ENCODE measurements at places on chromosomes 13 and 19.
A peak's percentile ranks its signal among the peaks of the same experiment; 100 is the strongest.

GRCh38 chr19:15340086-15340485 is 7.7 kb upstream of the BRD4 start:
- no peak for DNase-seq

- no peak for DNase-seq
Measured at GRCh38 chr19:45847663-45848062, 15.3 kb downstream of the SYMPK start.

DNA sequence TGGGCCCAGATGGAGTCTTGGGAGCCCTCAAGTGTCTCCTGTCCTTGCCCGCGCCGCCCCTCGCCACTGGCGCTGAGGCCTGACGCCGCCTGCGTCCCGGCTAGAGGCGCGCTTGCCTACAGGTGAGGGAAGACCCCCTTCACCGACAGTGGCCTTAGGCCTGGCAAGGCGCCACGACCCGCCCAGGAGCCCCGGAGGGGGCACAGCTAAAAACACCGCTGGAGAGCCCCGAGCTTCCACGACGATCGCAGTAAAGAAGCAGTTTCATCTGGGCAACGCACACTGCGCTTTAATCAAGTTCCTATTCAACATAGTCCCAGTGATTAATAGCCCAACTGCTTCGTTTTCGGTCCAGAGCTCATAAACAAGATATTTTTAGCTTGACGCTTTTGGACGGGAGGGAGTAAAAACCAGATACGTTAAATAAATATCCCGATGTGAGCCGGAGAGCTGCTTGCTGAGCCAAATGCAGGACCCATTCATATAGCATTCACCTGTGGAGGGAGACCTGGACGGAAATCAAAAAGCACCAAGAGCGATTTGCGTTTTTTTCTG is 1.5 kb upstream of the CEBPA start:
- no peak for DNase-seq

DNA sequence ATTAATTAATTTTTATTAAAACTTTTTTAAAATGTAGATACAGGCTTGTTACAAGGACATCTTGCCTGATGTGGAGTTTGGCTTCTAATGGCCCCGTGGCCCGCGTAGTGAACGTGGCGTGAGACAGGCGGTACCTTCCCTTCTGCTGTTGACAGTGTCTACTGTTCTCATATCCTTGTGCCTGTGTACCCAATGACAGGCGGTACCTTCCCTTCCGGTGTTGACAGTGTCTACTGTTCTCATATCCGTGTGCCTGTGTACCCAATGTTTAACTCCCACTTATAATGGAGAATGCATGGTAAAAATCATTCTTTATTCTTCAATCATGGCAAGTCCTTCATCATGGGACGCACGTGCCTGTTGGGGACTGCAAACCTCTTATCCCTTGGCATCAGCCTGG is 79.1 kb upstream of the ZNF835 start:
- DNase-seq, result no peak

GRCh38 chr19:41410336-41411054 is 12.9 kb downstream of the BCKDHA start:
- DNase-seq, result no peak

DNA sequence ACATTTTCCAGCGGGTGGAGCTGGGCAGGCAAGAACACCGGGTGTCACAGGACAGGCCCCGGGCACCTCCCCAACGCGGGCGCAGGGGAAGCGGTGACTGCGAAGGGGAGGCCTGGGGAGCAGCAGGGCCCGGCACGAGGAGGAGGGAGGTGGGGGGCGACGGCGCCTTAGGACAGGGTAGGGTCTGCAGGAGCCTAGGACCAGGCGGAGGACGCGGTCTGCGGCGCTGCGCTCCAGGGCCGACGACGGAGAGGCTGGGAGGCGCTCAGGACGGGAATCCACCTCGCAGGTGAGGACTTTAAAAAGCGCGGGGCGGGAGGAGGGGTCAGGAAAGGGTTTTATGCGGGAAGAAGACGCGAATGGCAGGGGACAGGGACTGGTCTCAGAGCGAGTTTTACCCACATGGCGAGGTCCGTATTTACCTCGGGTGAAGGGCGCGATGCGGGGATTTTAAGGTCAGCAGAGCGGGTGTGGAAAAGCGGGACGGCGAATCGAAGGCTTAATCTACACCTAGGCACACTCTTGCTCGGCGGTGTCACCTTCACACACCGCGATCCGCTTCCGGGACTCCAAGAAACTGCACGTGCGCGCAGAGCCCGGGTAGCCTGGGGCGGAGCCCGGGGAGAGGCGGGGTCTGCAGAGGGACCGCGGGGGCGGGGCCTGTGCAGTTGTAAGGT is 13.5 kb downstream of the ERVV-2 start:
- no peak for DNase-seq

GRCh38 chr13:44104969-44105368 is 225.3 kb downstream of the LACC1 start:
- no peak for DNase-seq

- DNase-seq, result peak; percentile 26
Measured at GRCh38 chr13:76019421-76020044, 383.4 kb downstream of the LMO7 start.

GRCh38 chr13:112634102-112634501 is 46.1 kb upstream of the TUBGCP3 start:
- DNase-seq, result no peak

DNA sequence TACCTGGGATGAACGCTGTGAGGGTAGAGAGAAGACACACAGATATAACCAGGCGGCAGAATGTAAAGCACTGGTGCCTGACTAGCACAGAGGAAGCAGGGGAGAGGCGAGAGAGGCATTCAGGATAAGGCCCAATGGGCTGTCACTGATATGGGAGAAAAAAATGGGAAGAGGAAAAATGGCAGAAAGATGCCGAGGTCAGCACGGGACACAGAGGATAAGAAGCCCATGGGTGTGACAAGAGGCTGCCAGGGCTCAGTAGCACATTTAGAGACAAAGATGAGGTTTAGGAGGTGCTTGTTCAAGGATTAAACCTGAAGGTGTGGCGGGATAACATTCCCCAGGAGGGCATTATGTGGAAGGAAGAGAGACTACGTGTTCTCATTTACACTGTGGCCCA is 5.6 kb downstream of the SMG9 start:
- no peak for DNase-seq

DNA sequence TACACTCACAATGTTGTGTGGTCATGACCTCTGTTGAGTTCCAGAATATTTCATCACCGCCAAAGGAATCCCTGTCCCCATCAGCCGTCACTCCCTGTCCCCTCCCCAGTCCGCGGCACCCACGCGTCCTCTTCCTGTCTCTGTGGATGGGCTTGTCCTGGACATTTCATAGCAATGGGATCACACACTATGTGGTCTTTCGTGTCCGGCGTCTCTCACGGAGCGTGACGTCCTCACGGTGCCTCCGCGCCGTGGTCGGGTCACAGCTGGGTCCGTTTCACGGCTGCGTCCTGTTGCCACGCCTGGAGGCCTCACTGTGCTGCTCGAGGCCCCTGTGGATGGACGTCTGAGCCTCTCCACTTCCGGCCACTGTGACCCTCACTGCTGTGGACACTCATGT is 6.6 kb downstream of the AZU1 start:
- DNase-seq, result no peak

- DNase-seq, result no peak
Measured at GRCh38 chr19:44685877-44686276, 13.1 kb upstream of the CEACAM16 start.

DNA sequence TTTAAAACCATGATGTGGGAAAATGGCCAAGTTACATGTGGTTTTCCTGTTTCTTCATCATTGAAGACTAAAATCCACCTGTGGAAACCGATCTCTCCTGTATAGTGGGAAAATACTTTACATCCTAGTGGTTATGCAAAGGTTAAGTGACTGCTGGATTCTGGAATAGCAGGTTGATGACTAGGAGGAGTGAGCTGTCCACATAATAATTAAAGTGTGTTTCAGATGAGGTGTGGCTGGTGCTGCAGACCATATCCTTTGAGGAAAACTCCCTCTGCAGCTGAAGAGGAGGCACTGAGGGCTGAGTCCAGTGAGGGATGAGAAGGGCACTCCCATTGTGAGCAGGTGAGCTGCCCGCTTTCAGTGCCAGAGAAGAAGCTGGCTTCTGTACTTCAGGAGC is 43.2 kb downstream of the DCLK1 start:
- no peak for DNase-seq

- no peak for DNase-seq
Measured at GRCh38 chr13:21066946-21067345, 5.6 kb upstream of the LATS2 start.

GRCh38 chr13:23986619-23987018 is 89.3 kb upstream of the C1QTNF9B start:
- no peak for DNase-seq

- no peak for DNase-seq
Measured at GRCh38 chr13:92260363-92260762, 861.9 kb downstream of the GPC5 start.

GRCh38 chr13:100659578-100659977 is 15.0 kb downstream of the TMTC4 start:
- no peak for DNase-seq
